ENCODE measurements at places on chromosomes 4 and X.
A peak's percentile ranks its signal among the peaks of the same experiment; 100 is the strongest.

DNA sequence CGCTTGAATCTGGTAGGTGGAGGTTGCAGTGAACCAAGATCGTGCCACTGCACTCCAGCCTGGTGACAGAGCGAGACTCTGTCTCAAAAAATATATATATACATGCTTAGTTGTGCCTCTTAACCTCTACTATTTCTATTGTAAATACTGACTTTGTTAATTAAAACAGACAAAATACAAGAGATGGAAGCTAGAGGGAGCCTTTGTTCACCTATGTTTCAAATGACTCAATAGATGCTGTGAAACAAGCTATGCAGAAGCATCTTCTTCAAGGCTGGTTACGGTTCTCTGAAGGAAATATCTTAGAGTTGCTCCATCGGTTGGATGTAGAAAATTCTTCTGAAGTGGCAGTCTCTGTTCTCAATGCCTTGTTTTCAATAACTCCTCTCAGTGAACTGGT is 6.2 kb downstream of the NCAPG start:
- peak; percentile 87 for DNase-seq

DNA sequence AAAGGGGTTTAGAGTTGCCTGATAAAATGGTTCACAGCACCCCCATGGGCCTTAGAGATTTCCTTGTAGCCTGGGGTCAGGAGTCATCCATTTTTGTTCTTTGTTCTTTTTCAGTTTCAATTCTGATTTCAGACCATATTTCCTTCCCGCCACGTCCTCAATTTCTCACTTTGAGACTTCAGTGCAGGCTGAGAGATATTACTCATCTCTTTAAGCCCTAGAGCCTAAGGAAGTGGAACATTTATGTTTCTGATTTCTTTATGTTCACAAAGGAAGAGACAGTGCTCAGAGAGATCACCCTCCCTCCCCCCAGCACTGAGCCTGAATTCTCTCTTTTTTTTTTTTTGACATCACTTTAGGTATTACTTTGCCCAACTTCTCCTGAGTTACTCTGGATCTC is 56.3 kb downstream of the MSN start:
- no peak for DNase-seq

DNA sequence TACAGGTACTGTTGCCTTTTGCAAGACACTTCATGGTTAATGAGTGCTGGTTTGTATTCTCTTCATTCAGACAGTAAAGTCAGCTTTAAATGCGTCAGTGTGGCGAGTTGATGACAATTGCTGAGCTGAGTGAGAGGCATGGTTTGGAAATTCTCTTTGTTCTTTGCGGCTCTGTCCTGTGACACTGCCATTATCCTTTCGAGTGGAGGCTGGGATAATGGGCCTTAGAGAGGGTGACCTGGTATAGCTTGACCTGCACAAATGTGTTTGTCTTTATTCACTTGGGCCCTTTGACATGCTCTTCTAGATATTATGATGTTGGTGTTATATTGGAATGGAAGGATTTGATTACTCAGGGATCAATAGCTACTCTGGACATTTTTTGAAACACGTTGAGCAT is 208.5 kb upstream of the FAT1 start:
- no peak for DNase-seq

- DNase-seq, result no peak
Measured at GRCh38 chr4:10917566-10917965, 233.0 kb upstream of the CLNK start.

DNA sequence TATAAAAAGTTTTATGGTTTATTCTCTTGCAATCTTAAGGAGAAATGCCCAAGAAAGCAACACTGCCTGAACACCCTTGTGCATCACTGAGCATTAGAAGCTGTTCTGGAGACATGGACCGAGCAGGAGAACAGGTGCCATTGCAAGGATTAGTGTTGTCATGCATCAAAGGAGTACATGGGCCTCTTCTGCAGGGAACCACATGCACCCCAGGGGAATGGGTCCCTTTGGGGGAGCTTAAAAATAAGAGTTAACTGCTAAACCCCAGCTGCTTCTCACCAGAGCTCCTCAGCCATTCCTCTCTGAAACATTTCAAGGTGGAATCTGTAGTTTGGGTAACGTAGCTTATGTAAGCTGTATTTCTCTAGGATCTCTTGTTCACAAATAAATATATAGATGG is 353.0 kb upstream of the SLC7A11 start:
- no peak for DNase-seq

GRCh38 chr4:139921429-139922184 is 232.4 kb downstream of the MAML3 start:
- no peak for DNase-seq

DNA sequence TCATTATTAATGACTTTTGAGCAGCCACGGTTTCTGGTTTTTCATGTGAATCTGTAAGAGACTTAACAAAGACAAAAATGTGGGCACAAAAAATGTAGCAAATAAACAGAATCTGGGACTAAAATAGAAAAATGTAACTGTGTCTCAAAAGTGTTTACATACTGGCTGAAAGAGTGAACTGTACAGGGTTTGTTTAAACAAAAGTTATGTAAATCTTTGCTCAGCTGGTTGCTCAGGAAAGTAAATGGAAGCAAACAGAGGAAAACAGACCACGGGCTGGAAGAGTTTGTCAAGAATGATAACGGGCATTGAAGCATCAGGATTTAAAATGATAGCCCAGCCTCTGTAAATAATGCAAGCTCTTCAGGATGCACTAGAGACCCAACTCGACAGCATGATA is 921.8 kb upstream of the FTHL17 start:
- DNase-seq, result no peak

DNA sequence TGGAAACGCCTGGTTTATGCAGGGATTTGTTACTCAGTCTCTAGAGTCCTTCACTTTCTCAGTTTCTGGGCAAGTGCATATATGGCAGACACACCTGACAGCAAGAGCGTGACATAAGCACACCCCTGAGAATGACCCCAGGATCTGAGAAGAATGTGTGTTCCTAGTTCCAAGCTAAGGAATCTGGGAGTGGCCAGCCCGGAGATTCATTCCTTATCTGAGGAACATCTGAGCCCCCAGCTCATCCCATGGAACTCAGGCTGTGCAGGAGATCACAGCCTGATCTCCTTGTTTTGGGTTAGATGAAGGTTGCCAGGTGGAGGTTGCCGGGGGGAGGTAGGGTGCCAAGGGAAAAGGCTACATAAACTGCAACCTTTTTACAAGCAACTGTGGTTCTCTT is 23.8 kb upstream of the KIAA0232 start:
- DNase-seq, result no peak

DNA sequence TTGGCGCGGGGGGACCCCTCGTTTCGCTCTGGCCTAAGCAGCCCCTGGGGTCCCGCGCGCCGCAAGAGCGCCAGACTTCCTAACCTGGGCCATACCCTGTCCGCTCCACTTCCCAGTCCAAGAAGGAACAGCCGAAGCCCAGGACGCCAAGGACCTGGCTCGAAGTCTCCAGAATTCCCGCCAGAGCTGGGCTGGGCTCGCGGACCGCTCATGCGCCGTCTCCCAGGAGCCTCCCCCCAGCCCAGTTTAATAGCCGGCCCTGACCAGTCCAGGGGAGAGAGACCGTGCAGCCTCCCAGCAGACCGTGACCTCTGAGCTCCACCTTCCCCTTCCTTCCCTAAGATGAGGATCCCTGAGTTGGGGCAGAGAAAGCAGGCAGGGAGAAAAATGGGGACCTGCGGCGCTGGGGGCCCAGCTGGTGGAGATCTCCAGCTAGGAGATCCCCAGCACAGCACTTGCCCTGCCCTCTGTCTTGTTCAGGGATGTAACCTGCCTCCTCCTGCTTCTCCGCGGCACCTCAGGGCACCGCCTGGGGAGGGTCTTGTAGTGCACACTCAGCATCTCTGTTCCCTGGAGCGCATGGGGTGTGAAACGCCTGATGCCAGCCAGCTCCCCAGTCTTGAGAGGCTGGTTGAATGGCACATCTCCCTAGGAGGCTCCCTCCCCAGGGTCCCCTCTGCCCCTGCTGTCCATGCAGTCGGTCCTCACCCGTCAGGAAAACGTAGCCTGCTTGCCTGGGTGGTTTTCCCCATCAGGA is 1.2 kb upstream of the LETM1 start:
- DNase-seq, result no peak

- no peak for DNase-seq
Measured at GRCh38 chr4:105591573-105591972, 39.2 kb downstream of the ARHGEF38 start.

DNA sequence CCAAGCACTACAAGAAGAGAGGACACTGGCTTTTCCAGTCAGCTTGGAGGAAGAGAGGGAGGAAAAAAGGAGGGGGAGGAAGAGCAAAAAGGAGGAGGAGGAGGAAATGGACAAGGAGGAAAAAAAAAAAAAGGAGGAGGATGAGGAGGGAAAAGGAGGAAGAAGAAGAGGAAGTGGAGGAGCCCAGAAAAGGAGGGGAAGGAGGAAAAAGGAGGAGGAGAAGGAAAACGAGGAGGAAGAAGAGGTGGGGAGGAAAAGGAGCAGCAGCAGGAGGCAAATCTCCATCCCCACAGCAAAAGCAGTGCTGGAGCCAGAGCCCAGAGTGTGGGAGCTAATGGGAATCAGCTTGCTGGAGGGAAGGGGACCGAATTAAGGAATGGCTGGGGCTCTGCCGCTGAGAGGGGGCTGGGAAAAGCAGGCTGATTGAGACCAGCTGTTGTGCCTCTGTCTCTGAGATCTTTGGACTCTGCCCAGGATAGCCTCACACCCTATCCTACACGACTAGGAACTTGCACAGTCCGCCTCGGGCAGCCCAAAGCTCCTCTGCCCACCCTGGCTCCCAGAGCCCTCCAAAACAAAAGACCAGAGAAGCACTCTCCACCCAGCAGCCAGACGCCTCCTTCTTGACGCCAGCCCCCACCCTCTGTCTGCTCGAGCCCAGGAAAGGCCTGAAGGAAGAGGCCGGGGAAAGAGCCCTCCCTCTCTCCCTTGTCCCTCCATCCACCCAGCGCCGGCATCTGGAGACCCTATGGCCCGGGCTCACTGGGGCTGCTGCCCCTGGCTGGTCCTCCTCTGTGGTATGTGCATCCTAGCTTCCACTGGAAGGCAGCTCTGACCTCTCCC is at the start of gene XPNPEP2:
Gene XPNPEP2, plus strand, starts transcription at position 514 of the 843 bp plus-strand sequence. Its CDS starts 235 bp downstream, at position 749.
- DNase-seq, result peak; percentile 67

GRCh38 chr4:94660614-94661013 is 97.1 kb upstream of the BMPR1B start:
- no peak for DNase-seq

DNA sequence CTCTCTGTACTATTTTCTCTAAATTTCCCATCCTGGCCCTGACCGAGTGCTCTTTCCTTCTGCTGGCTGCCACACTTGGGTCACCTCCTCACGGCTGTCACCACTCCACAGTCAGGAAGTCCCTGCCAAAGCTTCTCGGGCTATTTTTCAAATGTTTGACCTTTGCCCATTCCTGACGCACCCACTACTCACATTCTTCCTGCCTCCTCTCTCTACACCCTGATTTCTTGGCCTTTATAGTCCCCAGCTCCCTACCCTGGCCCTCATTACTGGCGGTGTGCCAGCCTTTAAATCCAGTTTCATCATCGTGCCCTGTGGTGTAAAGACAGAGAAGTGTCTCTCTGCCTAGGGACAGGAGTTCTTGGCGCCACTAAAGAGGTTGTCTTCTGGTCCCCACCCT is 46.4 kb upstream of the GATB start:
- peak; percentile 13 for DNase-seq

DNA sequence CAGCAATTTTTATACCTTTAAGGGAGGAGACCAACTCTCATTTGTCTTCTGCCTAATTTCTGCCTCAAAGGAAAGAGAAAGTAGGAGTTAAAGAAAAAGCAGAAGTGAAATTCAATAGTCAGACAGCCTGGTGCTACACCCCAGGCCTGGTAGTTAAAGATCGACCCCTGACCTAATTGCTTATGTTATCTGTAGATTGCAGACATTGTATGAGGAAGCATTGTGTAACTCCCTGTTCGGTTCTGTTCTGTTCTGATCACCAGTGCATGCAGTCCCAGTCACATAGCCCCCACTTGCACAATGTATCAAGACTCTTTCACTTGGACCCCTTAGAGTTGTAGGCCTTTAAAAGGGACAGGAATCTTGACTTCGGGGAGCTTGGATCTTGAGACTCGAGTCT is 335.9 kb upstream of the AR start:
- no peak for DNase-seq

- DNase-seq, result peak; percentile 73
Measured at GRCh38 chr4:168844353-168845049, 165.6 kb downstream of the CBR4 start.

GRCh38 chr4:174380699-174381439 is 97.2 kb downstream of the CEP44 start:
- DNase-seq, result no peak

DNA sequence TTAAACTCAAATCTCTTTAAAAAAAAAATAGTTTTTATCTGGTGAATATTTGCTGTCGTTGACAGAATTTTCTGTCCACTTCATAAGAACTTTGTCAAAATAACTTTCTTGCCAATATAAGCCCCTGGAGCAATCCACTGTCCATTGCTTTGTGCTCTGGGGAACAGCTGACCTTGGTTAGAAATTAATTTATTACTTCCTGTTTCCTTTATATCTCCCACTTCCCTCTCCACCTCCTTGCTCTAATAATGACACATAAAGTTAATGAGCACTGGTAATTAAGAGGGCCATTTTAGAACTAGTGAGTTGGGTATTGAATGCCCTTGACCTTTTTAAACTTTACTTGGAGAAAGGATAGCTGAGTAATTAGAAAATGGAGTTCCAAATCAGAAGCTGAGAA is 151.3 kb upstream of the LEF1 start:
- DNase-seq, result no peak

DNA sequence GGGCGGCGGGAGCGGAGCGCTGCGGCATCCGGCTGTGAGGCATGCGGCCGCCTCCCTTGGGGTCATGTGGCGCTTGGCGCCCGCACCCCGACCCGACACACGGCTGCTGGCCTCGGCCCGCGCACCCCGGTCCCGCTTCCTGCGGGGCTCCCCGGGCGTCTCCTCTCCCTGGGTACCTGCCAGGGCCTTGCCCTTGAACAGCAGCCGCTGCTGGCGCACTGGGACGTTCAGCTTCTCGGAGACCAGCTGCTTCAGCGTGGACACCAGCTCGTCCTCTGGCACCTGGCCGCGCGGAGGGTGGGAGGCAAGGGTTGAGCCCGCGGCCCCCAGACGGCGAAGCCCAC is 391 bp downstream of the UBL4A start:
- DNase-seq, result no peak

DNA sequence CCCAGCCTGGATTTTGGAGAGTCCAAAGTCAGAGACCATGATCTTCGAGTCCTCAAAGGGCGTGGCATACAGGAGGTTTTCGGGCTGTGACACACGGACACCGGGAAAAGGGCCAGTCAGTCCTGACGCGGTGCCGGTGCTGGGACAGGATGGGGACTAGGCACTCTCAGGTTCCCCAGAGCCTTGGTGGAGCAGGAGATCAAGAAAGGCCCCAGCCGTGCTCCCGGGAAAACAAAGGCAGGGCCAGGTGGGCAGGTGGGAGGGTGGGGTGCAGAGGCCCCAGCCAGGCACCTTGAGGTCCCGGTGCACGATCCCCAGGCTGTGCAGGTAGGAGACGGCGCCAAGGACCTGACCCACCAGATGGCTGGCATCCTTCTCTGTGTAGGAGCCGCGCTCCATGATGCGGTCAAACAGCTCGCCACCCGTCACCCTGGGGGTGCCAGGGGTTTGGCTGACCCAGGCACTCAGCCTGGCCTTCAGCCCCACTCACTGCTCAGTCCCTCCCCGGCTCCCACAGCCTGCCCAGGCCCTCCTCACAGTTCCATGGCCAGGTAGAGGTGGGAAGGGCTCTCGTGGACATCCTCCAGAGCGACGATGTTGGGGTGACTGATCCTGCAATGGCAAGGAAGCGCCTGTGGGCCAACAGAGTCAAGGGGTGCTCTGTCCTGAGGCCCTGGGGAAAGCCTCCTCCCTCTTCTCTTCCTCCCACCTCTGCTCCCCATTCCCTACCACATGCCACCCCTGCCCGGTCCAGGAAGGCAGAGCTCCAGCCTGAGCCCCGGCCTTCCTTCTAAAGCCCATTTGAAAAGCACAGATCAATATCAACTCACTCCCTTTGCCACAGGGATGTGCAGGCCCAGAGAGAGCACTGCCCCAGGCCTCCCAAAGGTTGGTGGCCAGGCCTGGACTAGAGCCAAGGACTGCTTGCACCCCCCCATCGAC is 1.8 kb downstream of the PNCK start:
- DNase-seq, result no peak

All from AG10803 (cell line).